AML-193 (cell line): ENCODE measurements at places on chromosomes 13 and 19.
A peak's percentile ranks its signal among the peaks of the same experiment; 100 is the strongest.

GRCh38 chr19:19628501-19629134 is 598 bp upstream of the LPAR2 start:
- DNase-seq = no peak

DNA sequence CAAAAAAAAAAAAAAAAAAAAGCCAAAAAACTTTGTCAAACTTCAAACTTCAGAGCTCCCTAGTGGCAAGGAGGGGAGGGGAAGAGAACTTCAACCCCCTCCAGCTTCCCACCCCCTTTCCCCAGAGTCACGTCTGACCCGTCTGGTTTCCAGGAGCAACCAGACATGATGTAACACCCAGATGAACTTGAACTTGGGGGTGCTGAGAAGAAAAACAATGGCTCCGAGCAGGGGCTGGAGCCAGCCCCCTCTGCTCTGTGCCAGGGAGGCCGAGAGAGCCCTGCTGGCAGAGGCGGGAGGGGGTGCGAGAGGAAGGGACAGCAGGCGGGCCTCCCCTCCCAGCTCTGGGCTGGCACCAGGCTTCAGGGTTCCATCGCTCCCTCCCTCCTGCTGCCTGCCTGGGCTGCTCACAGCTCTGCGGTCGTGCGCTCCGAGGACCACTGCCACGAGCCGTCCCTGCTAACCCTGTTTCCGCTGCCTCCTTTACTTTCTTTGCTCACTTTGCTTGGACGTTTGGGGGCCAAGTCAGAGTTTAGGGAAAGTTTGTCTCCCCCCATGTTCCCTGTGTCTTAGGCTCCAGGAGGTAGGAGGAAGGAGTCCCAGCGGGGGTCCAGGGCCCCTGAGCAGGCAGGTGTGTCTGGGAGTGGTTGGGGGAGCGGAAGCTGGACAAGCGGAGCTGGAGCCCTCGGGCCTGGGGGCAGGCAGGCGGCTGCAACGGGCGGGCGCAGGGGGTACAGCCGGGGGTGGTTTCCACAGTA is 11.1 kb downstream of the LYL1 start:
- no peak for DNase-seq

DNA sequence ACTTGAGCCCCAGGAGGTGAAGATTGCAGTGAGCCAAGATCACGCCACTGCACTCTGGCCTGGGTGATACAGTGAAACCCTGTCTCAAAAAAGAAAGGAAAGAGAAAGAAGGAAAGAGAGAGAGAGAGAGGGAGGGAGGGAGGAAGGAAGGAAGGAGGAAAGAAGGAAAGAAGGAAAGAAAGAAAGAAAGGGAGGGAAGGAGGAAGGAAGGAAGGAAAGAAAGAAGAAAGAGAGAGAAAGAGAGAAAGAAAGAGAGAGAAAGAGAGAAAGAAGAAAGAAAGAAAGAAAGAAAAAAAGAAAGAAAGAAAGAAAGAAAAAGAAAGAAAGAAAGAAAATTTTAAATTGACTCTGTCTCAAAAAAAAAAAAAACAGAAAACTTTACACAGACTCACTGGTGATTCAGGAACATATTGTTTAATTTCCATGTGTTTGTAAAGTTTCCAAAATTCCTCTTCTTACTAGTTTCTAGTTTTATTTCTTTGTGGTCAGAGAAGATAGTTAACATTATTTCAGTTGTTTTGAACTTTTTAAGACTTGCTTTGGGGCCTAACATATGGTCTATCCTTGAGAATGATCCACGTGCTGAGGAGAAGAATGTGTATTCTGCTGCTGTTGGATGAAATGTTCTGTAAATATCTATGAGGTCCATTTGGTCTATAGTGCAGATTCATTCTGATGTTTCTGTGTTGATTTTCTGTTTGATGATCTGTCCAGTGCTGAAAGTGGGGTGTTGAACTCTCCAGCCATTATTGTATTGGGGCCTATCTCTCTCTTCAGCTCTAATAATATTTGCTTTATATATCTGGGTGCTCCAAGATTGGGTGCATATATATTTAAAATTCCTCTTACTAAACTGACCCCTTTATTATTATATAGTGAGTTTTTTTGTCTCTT is 204.4 kb upstream of the SERP2 start:
- DNase-seq = no peak

DNA sequence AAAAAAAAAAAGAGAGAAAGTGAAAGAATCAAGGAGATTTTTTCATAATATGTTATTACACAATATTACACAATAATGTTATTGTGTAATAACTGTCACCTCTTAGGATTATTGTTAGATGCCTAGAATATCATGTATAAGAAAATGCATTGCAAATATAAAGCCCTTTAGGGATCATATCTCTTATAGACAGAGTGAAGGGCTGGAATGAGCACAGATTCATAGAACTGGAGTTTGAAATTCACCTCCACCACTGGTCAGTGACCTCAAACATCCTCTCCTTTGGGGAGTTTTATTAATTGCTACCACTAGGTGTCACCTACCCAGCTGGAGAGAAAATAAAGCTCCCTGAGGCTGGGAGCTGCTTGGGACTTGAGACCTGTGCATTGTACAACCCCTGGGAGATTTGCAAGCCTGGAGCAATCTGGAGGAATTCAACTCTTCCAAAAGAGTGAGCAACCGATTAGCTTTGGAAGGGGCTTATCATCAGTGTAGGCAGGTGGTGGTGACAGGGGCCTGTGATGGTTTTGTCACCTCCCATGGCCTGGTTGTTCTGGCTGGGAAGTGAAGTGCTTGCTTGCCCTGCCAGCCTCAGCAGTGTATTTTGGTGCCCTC is 30.3 kb upstream of the FRY start:
- DNase-seq = peak; percentile 93

GRCh38 chr13:23020246-23020843 is 160.4 kb upstream of the SGCG start:
- peak; percentile 46 for DNase-seq

DNA sequence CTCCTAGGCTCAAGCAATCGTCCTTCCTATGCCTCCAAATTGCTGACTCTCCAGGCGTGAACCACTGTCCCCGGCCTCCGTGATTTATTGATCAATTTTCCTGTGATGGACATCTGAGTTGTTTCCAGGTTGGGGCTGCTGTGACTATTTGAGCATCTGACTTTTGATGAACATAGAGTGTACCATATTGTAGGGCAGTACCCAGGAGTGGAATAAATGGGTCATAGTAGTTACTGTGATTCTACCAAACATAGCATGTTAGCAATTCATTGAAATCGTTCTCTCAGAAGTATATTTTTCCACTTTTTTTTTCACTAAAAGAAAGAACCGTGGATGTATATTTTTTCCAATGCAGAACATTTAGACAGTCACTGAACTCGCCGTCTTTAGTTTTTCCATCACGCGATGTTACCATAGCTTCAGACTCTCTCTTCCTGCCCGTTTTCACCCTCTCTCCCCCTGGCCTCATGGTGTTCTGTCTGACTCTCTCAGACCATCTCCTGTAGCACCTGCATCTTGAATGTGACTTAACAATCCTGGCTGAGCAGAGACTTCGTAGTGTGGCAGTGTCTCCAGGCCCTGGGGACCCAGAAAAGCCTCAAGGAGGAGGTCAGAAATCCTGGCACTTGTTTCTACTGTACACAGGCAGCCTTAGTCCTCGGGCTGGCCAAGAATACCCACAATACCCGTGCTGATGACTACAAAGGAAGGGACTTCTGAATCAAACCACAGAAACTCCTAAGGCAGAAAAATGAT is 3.2 kb upstream of the RASGRP4 start:
- DNase-seq = no peak

DNA sequence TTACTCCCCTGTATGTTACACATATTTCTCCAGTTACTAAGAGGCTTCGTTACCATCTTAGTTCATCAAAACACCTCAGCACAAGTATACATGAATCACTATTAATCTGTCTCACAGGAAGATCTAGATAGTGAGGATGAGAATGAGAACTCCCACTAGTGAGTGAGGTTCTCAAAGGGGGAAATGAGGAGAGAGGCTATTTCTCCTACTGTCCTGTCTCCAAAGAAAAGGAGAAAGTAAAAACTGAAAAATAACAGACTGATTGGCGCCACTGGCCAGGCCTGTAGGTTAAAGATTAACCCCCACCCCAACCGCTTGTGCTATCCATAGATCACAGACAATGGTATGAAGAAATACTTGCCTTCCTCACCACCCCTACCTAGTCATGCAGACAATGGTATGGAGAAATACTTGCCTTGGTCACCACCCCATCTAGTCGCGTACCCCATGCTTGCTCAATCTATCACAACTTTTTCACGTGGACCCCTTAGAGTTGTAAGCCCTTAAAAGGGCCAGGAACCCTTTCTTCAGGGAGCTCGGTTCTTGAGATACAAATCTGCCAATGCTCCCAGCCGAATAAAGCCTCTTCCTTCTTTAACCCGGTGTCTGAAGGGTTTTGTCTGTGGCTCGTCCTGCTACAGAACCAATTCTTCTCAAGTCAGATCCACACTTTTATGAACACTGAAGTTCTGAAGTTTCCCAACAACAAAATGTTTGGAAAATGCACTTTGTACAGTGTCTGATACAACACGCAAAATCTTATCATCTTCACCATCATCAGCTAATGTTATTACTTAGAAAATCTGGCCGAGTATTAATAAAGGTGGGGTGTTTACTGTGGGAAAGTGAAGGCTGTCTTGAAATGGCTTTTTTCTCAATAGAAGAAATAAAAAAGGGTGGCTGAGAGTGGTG is 598.1 kb downstream of the UQCRFS1 start:
- DNase-seq = no peak

DNA sequence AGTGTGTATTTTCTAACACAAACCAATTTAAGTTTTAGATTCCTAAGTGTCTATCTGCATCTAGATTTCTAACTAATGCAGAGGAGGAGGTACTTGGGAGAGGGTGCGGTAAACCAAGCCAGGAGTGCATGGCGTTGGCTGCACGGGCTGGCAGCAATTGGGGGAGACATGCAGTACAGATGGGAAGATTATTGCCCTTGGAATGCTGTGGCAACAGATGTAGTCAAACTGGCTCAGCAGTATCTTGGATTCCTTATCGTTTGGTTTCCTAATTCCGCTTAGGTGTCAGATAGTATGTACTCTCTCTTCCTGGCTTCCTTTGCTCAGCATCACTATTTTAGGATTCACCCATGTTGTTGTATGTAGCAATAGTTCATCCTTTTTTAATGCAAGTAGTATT is 29.4 kb upstream of the STK24 start:
- DNase-seq = no peak

DNA sequence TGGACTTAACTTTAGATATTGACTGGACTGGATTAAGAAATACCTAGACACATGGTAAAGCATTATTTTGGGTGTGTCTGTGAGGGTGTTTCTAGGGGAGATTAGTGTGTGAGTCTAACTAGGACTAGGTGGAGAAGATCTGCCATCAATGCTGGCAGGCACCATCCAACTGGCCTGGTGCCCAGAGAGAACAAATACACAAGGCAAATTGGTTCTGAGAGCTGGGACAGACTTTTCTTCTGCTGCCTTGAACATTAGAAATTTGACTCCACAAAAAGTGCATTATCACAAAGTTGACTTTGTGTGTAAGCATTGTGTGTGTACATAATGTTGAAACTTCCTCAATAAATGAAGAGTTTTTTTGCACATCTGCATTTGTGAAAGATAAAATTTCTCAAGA is 522.1 kb downstream of the SUCLA2 start:
- DNase-seq = no peak

- no peak for DNase-seq
These were observed 535.8 kb upstream of the KLHL1 start for GRCh38 chr13:70644052-70644451.

DNA sequence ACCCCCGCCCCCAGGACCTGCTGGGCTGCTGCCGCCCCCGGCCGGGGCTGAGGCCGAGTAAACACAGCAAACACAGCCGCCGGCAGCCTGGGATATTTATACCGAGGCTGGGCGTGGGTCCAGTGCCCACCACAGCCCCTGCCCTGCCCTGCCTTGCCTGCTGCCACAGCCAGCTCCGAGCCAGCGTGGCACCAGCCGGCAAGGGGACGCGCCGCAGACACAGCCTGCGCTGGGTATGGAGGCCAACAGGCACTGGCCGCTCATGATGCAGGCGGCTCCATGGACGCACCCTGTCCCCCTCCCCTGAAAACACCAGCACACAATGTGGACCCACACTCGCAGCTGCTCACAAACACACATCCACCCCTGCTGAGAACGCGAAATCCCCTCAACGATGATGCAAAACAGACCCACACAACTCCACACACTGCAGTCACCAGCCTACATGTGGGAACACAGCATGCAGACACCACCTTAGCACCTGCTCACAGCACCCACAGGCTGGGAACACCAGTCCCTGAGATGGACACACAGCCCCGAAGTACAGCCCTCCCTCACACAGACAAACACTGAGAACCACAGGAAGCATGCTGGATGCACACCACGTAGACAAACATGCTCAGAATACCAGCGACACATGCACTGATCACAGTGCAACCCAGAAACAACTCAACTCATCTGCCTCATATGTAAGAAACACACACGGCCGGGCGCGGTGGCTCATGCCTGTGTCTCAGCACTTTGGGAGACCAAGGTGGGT is 16.2 kb downstream of the CCDC97 start:
- DNase-seq = no peak

DNA sequence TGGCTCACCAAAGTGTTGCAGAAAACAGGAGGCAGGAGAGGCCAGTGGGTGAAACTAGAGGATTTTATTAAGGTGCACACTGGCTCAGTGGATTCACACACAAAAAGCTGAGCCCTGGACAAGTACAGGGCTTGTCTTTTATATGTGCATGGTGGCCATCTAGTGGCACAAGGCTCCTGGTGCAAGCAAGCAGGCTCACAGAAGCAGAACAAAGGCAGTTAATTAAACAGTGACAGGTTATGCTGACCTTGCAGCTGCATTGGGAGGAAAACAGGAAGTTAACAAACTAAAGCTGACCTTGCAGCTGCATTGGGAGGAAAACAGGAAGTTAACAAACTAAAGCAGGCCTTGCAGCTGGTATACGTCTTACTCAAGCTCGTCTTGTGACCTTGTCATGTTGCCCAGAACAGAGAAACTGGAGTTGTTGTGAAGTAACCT is 65.3 kb upstream of the ZNF681 start:
- peak; percentile 78 for DNase-seq

GRCh38 chr13:22647156-22647850 is 533.5 kb upstream of the SGCG start:
- no peak for DNase-seq

- DNase-seq = no peak
These were observed 43.1 kb downstream of the RASA3 start for GRCh38 chr13:114089341-114089740.

- no peak for DNase-seq
These were observed 55.8 kb downstream of the CPAMD8 start for GRCh38 chr19:16970821-16971220.

DNA sequence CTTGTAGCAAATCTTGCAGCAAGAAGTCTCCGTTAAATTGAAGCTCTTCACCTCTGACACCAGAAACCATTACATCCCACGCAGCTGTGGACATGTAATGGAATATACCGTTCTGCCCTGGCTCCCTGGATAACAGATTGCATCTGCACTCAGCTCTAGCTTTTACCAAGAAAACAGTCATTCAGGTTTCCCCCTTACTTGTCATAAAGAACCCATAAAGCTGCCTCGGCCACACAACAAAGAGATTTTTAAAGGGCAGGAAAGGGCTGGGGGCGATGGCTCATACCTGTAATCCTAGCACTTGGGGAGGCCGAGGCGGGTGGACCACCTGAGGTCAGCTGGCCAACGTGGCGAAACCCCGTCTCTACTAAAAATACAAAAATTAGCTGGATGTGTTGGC is 127.6 kb upstream of the RFC3 start:
- no peak for DNase-seq

- no peak for DNase-seq
These were observed 19.4 kb downstream of the ACTN4 start for GRCh38 chr19:38666663-38667511.

- DNase-seq = no peak
These were observed 2.9 kb downstream of the KASH5 start for GRCh38 chr19:49390929-49391359.
